ENCODE measurements at places on chromosomes 2 and 18.
A peak's percentile ranks its signal among the peaks of the same experiment; 100 is the strongest.

DNA sequence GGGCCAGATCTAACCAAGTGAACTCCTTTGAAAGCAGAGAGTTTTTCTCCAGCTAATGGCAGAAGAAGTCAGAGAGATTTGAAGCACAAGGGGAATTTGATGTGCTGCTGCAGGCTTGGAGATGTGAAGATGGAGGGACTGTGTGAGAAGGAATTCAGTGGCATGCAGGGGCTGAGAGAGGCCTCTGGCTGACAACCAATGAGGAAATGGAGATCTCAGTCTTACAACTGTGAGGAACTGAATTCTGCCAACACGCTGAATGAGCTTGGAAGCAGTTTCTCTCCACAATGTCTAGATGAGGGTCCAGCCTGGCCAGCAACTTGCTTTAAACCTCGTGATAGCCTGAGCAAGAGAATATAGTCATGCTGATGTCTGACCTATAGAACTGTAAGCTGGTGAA lies 224.1 kb upstream of the DPP10 start:
- DNase-seq, result no peak

- no peak for DNase-seq
Observed at GRCh38 chr2:102304711-102305611, 6.4 kb upstream of the IL1RL1 start.

DNA sequence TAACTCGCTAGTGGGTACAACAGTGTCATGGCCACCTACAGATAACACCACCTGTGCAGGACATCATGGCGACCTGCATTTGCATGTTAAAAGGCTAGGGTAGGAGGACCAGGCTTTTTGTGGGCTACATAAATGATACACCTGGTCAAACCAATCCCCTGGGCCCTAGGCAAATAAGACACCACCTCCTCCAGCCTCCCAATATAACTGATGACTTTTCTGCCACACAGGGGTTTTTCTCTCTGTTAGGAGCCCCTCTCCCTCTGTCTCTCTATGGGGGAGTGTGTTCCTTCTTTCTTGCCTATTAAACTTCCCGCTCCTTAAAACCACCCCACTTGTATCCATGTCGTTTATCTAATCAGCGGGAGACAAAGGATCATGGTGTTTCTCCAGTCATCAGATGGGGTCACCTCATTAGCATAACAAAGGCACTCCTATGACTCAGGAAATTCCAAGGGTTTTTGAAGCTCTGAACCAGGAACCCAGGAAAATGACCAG lies 10.8 kb upstream of the BUB1 start:
- DNase-seq, result no peak

DNA sequence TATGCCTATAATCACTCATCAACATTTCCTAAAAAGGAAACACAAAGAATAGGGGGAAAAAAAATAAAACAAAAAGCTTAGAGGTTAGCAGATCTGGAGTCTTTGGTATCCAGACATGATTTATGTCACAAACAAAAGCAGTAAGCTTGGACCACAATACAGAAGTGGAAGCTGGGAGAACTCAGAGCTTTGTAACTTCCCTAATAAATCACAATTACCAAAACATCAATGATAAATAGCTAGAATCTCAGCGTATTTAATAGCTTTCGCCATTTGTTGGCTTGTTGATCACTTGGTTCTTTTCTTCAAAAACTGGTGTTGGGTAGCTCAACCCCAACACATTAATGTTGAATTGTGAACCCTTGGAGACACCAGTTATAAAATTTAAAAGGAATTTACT lies 392.5 kb downstream of the IRS1 start:
- DNase-seq, result no peak

DNA sequence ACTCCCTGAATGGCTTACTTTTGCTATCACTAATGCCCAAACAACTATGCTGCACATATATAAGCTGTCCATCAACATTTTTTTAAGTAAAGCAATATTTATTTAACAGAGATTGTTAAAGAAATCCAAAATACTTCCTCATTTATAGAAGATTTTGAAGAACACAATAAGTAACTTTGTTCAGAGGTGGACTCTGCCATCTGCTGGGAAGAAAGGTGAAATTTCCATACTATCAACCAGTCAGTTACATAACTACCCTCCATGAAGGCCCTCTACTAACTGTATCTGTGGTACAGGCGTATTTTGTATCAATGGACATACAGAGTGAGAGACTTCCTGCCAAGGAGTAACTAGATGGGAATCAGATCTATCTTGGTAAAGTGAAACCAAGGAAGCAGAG lies 106.0 kb downstream of the DTNB start:
- no peak for DNase-seq

- no peak for DNase-seq
Observed at GRCh38 chr2:71614976-71615766, 161.8 kb downstream of the DYSF start.

DNA sequence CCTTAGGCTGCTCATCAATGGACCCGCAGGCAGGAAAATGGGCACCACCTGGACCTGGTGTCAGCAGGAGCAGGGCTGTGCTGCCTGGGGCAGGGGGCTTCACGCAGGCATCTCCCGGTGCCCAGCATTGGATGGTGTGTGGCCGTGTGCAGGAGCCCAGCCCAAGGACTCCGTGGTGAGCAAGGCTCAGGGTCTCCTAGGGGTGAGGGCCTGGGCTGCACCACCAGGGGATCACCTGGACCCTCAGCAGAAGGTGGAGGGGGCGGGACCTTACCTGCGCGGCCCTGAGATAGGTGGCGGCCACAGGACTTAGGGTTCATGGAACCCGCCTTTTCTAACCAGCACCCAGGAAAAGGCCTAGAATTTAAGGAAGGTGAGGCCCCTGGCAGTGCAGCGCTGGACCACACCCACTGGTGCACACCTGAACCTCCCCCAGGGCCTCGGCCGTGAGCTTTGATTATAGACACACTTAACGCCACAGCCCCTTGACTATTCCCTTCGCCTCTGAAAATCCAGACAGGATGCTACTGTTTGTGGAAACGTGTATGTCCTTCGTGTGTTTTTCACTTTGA lies 89.0 kb downstream of the TMEM18 start:
- no peak for DNase-seq

- no peak for DNase-seq
Observed at GRCh38 chr2:171056307-171056706, 104.4 kb downstream of the TLK1 start.

DNA sequence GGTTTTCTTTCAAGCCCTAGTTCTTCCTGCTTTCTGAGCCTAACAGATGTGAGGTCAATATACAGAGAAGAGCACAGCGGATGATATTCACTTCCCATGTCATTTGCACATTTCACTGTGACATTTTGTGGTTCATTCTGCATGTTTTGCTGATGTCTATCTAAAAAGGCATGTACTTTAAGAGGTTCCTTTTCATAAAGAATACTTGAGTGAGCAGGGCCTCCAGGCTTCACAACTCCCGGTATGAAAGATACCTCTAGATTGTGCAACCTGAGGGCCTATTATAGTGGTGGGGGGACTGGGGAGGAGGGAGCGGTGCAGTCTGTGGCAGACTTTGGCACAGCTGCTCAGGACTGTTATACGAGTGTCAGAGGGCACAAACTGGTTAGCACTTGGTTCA lies 54.6 kb downstream of the CPO start:
- no peak for DNase-seq

GRCh38 chr18:12476955-12477354 lies 69.2 kb downstream of the PRELID3A start:
- DNase-seq, result no peak

DNA sequence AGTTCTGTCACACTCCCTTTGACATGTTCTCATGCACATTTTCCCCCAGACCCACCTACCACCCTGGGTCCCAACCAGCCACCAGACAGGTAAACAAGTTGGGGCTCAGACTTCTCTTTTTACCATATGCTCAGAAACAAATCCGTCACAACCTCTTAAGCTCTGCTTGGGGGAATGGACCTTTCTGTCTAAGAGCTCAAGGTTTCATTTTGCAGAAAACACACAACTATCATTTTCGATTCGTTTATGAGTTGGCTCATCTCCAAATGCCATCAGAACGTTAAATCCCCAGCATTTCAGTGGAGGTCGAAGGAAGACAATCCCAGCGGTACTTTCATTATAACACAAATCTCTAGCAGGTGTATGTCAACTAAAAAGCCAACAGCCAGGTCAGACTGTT lies 30.6 kb upstream of the NCK2 start:
- DNase-seq, result no peak

- DNase-seq, result no peak
Observed at GRCh38 chr2:7835693-7836680, 845.9 kb upstream of the ID2 start.

DNA sequence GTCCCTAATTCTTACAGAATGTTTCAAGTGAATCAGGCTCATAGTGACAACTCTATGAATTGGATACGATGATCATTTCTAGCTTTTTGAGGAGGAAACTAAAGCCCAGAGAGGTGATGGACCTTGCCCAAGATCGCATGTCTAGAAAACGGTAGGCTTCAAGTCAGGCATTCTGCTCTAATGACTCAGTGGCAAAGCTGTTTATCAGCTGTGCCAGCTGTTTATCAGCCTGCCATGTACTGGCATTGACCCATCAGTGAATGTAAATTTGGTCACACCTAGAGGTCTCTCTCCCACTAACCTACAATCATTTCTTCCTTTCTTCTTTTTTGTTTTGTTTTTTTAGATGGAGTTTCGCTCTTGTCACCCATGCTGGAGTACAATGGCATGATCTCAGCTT lies 6.1 kb upstream of the DAW1 start:
- DNase-seq, result no peak

DNA sequence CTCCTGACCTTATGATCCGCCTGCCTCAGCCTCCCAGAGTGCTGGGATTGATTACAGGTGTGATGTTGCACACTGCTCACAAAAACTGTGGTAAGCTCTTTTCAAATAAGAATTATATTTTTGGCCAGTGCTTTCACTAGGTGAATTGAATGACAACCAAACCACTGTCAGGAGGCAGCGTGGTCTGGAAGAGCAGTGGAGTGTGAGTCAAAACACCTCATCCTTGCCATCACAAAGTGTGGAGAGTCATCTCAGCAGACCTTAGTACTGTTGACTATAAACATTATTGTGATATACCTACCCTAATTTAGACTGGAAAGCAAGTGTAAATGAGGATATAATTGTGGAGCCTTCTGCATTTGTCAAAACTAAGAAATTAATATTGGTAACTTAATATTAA lies 61.3 kb downstream of the UBE2E3 start:
- DNase-seq, result no peak

GRCh38 chr2:26763019-26763418 lies 1.1 kb upstream of the SLC35F6 start:
- no peak for DNase-seq

GRCh38 chr2:11796190-11797171 lies 50.0 kb downstream of the LPIN1 start:
- no peak for DNase-seq

DNA sequence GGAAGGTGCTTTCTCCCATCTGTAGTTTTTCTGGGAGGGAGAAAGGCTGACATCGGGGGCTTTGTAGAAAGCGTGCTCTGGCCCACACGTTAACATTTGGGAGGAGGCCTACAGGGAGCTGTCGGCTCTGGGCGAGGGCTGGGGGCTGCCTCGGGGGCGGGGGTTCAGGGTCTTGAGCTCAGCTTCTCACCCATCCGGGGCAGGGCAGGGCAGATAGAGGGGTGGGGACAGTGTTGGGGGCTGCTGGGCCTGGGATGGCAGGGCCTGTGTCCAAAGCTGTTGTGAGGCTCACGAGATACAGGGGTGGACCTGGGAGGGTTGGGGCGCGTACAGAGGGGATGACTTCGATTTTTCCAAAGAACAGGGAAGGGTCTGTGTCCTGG lies 27.0 kb downstream of the NFATC1 start:
- no peak for DNase-seq

GRCh38 chr2:44560941-44561340 lies 199.2 kb downstream of the CAMKMT start:
- DNase-seq, result no peak

DNA sequence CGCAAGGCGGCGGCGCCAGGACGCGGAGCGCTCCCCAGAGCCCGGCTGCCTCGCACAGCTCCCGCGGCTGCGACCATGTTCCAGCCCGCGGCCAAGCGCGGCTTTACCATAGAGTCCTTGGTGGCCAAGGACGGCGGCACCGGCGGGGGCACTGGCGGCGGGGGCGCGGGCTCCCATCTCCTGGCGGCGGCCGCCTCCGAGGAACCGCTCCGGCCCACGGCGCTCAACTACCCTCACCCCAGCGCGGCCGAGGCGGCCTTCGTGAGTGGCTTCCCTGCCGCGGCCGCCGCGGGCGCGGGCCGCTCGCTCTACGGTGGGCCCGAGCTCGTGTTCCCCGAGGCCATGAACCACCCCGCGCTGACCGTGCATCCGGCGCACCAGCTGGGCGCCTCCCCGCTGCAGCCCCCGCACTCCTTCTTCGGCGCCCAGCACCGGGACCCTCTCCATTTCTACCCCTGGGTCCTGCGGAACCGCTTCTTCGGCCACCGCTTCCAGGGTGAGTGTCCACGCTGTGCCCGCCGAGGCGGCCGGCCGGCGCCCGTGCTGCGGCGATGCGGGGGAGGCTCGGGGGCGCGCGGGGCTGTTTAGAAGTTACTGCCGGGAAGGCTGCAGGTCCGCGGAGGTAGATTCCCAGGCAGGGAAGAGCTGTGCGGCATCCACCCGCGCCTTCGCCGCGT lies 696 bp downstream of the EMX1 start:
- DNase-seq, result no peak

GRCh38 chr2:218516614-218517013 lies 51.5 kb downstream of the USP37 start:
- DNase-seq, result no peak

- peak; percentile 75 for DNase-seq
Observed at GRCh38 chr2:45643543-45644542, 7.6 kb upstream of the PRKCE start.
